Peyer's patch (tissue), 4 donors: ENCODE measurements at places on chromosomes 6 and 20. TPM values are rescaled to one million over a fixed set of nuclear protein-coding genes. Genes with fewer than 3 reads are reported as not detected.

FAM83C gene
- total RNA-seq: not detected

SIRPB1 gene
- 1.6 TPM for total RNA-seq

DYNLT2 gene
- 3.9 TPM for total RNA-seq

PRICKLE4 gene
- total RNA-seq: 23.1 TPM

CLIC5 gene
- total RNA-seq: 123 TPM

NMBR gene
- not detected for total RNA-seq

HDGFL1 gene
- total RNA-seq: not detected

C4B gene
- total RNA-seq: 24.2 TPM

DDO gene
- 3.3 TPM for total RNA-seq

REV3L gene
- 44.4 TPM for total RNA-seq

TSHZ2 gene
- total RNA-seq: 4.0 TPM

METTL24 gene
- 11.2 TPM for total RNA-seq

LYRM4 gene
- 9.1 TPM for total RNA-seq

SYCP2L gene
- total RNA-seq: 0.67 TPM

ID1 gene
- total RNA-seq: 551 TPM

NELFCD gene
- 98.2 TPM for total RNA-seq

OR2H2 gene
- total RNA-seq: not detected

TRIM26 gene
- total RNA-seq: 93.0 TPM

ID4 gene
- total RNA-seq: 7.6 TPM

PKIB gene
- total RNA-seq: 119 TPM

ACTL10 gene
- not detected for total RNA-seq

IL17F gene
- not detected for total RNA-seq

SAMD5 gene
- 7.4 TPM for total RNA-seq

RFX6 gene
- total RNA-seq: 2.0 TPM

TUBB2B gene
- total RNA-seq: 2.4 TPM

FUT9 gene
- total RNA-seq: not detected

LIME1 gene
- 37.3 TPM for total RNA-seq

FAM217A gene
- total RNA-seq: not detected

RIN2 gene
- 177 TPM for total RNA-seq

FOXF2 gene
- total RNA-seq: 14.0 TPM

WFDC5 gene
- not detected for total RNA-seq

TNF gene
- 0.67 TPM for total RNA-seq
